Kidney glomerular epithelial cell (primary cell): ENCODE measurements at places on chromosomes 11 and 22.
A peak's percentile ranks its signal among the peaks of the same experiment; 100 is the strongest.

DNA sequence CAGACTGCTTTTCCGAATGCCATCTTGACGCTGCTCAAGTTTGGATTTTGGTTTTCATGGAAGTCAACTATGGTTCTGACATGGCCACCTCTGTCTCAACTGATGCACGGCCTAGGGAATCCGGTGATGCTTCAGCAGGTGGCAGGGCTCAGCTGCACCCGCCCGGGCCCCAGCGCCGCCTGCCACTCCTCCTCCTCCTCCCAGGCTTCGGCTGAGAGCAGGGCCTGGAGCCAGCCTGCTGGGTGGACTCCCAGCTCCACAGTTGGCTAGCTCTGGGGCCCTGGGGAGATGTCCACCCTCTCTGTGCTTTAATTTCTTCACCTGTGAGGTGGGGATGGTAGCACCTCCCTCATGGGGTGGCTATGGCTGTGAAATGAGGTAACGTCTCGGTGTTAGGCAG is 20.3 kb upstream of the NFAM1 start:
- DNase-seq, result no peak

DNA sequence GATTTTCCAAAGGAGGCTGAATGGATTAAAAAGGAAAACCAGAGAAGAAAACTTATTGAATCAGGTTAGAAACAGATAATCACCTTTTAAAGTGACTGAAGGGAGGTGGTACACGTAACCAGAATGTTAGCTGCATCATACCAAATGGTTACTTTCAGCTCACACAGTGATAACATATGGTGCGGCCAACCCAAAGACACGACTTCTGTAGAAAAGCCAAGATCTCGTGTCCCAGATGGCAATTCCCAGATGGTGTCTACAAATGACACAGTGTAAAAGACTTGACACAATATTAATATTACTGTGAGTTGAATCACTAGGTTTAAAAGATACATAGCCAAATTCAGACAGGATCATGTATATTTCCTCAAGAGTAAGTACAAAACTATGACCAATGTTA is 5.2 kb downstream of the PPP2R1B start:
- DNase-seq, result no peak

DNA sequence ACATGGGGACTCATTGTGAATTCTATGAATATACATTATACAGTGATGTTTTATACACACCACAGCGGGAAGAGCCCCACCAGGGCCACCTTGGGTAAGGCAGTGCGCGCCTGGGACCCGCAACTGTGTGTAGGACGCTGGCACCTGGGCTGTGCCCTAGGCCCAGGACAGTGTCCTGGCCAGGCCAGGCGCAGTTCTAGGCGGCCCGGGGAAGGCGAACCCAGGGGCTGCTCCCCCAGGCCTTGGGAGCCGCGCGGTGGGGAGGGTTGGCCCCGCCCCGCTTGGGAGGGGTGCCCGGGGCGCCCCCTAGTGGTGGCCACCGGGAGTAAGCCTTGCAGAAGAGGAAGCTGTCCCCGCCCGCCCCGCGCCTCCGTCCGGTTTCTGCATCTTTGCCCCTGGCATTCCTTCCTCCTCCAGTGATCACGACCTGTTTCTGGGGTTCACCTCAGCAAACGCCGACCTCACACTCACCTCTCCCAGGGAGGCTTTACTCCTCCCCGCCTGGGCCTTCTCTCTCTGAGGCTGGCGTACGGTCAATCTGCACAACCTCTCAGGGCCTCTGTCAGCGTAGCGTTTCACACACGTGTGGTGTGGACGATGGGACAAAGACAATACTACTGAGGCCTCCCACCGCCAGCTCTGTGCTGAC is 9.5 kb upstream of the EHD1 start:
- DNase-seq, result peak; percentile 71

DNA sequence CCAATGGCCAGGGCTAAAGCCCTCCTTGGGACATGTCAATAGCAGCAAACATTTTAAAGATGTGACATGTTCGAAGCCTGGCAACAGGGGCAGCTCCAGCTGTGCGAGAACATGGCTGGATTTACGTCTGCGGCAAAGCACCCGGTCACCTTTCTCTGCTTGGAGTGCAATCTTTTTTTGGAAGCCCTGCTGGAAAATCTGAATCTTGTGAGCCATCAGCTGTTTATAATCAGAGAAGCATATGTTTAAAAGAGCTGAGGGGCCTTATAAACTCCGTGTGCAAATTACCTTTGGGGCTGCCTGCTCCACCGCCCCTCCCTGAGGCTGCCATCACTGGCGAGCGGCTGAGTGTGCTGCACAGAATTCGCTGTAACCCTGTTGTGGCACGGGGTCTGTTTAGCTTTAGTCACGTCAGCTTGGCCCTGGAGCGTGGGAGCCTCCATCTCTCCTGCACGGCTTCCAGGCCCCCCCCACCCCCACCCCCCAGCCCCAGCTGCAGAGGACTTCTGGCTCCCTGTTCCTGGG is 9.0 kb upstream of the KCNQ1OT1 start:
- DNase-seq, result no peak

GRCh38 chr11:83521647-83522596 is 235.8 kb upstream of the CCDC90B start:
- DNase-seq, result peak; percentile 29

DNA sequence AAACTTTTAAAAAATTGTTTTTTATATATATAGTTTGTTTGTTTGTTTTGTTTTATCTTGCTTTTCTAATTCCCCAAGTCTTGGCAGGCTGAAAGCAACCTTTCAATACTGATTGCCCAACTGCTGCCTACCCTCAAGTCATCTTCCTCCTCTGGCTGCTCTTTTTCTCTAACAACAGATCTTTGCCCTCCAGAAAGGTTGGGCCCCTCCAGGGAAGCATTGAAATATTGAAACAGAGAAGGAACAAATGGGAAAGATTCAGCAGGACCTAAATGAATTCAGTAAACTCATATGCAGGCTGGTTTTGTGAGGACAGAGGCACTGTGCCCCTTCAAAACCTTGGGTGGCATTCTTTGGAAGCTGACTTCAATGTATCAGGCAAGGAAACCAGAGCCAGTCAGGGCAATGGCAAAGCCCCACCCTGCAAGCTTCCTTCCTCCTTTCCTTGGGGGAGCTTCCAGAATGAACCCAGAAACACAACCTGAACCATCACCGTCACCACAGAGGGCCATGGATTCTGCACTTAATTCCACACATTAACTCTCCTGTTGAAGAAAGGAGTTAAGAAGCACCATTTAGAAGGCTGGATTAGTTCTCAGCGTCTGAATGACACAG is 815 bp upstream of the MS4A6A start:
- no peak for DNase-seq

- DNase-seq, result peak; percentile 64
Measured at GRCh38 chr11:63888170-63889086, 28.5 kb downstream of the RCOR2 start.

DNA sequence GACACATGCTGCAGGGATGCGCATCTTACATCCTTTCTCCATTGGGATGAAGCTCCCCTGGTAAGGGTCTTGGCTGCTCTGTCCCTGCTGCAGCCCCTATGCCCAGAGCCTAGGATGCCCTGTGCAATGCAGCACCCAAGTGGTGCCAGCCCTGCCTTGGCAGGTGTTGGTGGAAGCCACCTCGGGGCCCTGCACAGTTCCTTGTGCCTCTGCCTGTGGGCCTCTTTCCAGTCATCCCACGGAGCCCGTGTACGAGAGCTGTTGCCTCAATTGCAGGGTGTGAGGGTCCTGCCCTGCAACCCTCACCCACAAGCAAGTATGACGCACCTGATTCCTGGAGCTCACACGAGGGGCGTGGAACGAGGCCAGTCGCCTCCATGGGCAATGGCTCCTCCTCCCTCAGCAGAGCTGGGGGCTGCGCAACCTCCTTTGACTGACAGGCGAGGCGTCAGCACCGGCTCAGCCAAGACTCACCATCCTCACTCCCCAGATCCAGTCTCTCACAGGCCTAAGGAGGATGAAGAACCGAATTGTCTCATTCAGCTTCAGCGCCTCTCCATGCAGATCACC is 719.6 kb downstream of the BRD1 start:
- DNase-seq, result no peak

DNA sequence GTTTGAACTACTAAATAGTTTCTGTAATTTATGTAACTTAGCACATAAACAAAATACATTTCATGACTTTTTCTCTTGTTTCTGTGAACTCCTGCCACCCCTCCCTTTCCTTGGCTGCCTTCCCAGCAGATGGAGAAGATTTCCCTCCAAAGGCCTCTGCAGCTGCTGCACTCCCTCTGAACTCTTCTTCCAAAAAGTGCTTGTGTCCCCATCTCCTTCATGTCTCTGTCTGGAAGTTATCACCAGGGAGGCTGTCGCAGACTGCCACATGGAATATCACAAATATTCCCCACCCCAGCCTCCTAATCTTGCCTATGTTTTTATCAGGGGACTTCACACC is 1068.3 kb downstream of the OPCML start:
- DNase-seq, result no peak

- no peak for DNase-seq
Measured at GRCh38 chr11:120917559-120918239, 106.2 kb upstream of the TBCEL start.

DNA sequence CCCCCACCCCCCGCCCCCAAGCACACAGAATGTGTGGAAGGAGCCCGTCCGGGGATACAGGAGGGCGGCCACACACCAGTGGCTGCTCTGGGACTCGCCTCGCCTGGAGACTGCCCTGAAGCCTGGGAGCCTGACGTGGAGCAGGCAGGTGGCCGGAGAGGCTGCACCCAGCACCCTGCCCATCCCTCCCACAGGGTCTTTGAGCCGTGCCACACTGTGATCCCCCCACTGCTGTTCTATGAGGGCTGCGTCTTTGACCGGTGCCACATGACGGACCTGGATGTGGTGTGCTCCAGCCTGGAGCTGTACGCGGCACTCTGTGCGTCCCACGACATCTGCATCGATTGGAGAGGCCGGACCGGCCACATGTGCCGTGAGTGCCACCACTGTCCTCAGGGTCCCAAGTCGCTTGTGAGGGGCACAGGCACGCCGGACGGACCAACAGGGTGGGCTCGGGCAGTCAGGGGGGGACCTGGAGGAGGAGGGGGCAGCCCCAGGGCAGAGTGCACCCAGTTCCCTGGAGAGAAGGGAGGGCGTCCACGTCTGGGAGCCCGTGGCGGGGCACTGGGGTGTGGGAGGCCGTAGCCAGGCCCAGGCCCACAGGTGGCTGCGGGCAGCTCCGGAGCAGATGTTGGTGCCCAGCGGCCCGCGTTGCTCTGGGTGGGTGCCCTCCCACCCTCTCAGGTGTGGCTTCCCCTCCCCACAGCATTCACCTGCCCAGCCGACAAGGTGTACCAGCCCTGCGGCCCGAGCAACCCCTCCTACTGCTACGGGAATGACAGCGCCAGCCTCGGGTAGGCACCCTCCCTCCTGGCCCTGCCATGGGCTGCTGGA is 27.0 kb upstream of the MUC5B start:
- no peak for DNase-seq

- no peak for DNase-seq
Measured at GRCh38 chr11:33110083-33110482, 51.2 kb downstream of the CSTF3 start.

GRCh38 chr11:113496026-113496651 is 20.9 kb upstream of the DRD2 start:
- DNase-seq, result no peak

DNA sequence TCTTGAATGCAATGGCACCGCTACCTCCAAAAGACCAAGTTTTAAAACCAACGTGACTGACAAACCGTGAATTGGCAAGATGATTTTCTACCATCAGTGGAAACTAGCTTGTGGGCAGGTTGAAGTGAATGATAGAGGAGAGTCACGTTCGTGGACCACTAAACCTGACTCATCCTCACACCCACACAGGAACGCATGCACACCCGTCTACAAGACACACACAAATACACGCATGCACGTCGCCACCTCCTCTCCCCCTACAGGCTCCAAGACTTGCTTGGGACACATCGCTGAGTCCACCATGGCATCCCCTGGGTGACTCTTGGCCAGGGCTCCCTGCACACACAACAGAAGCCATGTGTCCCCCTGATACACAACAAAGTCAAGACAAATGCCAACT is 14.4 kb downstream of the TMPRSS6 start:
- DNase-seq, result no peak

GRCh38 chr22:26362471-26362870 is 66.6 kb upstream of the ASPHD2 start:
- DNase-seq, result no peak

DNA sequence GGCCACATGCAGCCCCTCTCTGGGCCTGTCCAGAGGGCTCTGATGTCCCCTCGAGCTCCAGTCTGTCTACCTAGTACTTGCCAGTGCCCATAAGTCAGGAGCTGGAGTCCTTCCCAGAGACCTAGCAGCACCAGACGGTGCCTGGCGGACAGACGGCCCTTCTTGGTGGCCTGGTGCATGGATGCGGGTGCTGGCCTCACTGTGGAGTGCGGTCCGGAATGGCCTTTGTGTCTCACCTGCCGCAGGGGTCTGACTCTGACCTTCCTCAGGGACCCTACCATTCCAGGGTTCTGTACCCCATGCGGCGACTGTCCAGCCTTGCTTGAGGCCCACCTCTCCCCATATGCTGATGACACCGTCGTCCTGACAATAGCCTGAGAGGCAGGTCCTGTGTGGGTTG is 29.4 kb upstream of the SMIM38 start:
- DNase-seq, result no peak

DNA sequence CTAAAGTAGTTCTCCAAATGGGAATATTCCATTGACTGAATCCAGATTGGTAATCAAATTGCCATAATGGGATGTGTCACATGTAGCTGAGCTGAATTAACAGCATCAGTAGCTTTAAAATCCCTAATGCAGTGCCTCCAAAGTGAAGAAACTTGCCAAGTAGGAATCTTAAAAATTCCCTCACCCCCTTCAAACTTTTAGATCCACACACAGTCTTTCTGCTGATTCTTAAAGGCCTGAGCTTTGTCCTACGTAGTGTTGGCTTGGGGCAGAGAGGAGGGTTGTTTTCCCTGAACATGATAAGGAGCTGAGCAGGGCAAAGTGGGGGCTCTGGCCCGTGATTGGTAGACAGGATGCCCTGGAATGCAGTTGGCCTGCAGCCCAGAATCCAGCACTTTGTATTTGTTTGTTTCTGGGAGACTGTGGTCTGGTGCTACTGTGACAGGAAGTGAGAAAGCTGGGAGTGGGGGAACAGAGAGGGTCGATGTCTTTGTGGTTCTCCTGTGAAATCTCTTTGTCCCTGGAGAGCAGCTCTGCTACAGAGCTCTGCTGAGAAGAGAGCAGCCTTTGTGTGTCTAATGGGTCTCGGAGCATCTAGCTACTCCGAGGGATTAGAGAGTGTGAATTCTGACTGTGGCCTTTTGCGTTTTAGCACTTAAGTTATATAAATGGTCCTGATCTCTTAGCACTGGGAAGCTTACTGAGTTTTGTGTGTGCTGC is 16.9 kb downstream of the CTNND1 start:
- peak; percentile 98 for DNase-seq

GRCh38 chr11:3984896-3985295 is 109.7 kb upstream of the RRM1 start:
- no peak for DNase-seq

GRCh38 chr11:113397212-113397611 is 9.6 kb downstream of the ANKK1 start:
- no peak for DNase-seq

- no peak for DNase-seq
Measured at GRCh38 chr11:132838627-132839026, 693.7 kb downstream of the OPCML start.

DNA sequence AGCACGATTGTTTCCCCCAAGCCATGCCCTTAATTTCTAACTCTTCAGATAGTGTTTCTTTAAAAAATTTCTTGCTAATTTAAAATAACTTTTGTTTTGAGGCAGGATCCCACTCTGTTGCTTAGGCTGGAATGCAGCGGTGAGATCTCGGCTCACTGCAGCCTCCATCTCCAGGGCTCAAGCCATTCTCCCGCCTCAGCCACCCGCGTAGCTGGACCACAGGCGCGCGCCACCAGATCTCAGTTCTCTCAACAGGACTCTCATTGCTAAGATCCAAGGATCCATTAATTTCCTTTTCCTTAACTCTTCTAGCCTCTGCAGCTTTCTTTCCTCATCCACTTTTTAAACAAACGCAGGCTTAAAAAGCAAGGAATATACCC is 327 bp upstream of the MED17 start:
- DNase-seq, result peak; percentile 66
